ENCODE measurements at places on chromosomes 1 and 21.

- no peak for DNase-seq
Measured at GRCh38 chr1:10155087-10155712, 55.2 kb upstream of the KIF1B start.

- DNase-seq, result no peak
Measured at GRCh38 chr1:39672551-39672947, 642 bp upstream of the NT5C1A start.

DNA sequence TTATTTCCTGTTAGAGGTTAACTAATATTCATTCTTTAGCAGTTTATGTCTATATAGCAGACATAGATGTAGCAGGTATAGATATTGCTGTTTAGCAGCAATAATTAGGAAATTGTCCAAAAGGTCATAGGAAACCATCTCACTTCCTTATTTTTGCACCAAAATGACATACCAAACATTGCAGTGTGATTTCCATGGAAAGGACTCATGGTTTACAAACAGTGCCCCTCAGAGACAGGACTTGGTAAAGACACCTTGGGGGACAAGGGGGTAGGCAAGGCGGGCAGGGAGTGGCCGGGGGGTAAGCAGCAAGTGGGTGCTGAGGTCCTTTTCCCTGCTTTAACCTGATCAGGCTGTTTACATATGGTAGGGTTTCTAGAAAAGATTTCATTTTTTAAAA, 30.5 kb downstream of the BATF3 start:
- DNase-seq, result no peak

DNA sequence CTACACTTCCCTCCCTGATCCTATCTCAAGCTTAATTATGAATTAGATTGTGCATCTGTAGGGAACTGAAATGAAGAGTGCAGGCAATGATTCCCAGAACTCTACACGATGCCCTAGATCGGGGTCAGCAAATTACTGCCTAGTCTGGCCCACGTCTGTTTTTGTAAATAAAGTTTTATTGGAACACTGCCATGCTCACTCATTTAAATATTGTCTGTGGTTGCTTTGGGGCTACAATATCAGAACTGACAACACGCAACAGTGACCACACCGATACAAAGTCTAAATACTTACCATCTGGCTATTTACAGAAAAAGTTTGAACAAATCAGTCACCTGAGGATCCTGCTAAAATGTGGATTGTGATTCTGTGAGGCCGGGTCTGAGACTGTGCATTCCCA, 74.1 kb downstream of the PGBD5 start:
- no peak for DNase-seq

DNA sequence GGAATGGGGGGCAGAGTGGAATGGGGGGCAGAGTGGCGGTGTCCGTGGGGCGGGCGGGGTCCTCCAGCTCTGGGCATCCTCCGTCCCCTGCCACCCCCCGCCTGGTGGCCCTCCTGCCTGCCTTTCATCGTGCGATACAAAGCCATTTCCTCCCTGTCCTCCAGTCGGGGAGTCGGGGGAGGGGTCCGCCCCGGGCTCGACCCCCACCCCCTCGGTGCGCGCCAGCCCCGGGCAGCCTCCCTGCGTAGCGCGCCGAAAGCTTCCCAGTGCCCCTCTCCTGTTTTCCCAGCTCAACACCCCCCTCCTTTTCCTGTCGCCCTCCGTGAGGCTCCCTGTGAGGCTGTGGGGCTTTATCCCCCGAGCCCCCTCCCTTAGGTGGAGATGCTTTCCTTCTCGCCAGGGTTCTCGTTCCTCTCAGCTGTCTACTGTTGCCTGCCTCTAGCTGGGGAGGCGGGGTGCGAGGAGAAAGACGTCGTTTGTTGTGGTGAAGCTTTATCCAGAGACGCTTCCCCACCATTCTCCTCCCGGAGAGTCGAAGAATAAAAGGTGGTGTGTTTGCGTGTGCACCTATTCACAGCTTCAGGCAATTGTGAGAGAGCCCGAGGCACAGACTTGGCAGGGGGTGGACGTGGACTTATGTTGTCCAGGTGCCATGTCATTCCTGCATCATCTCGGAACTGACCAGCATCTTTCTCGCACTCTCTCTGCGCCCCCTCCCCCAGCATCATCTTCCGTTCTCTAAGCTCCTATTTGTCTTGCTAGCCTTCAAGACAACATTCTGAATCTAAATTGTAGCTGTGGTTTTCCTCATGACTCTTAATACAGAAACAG, 848 bp downstream of the DNM3 start:
- no peak for DNase-seq

DNA sequence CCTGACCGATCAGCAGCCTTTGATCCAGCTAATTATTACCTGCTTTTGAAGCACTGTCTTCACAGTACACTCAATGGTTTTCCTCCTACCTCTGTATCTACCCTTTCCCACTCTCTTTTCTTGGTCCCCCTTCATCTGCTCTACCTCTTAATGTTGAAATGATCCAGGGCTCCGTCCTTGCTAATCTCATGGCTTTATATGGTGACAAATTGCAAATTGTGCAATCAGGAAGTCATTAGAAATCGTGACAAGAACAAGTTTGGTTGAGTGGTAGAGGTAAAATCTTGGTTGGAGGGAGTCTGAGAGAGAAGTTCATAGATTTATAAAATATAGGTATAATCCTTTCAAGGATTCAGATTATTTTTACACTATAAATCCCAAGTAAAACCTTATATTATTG, 9.6 kb upstream of the CYB5R1 start:
- no peak for DNase-seq

DNA sequence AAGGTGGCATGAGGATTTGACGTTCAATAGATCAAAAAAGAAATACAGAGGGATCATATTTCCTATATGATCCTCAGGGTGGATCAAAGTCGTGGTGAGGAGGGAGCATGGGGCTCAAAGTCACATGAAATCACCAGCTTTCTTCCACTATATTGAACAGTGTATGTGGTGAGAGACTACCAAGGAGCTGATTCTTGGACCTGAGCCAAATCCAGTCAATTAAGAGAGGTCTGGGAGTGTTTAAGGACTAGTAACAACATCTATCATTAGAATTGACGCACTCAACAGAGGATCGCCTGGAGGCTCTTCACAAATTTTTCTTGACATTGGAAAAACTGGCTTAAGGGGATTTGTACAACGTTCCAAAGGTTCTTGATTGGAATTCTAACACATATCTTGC, 267.7 kb upstream of the PROX1 start:
- DNase-seq, result no peak

DNA sequence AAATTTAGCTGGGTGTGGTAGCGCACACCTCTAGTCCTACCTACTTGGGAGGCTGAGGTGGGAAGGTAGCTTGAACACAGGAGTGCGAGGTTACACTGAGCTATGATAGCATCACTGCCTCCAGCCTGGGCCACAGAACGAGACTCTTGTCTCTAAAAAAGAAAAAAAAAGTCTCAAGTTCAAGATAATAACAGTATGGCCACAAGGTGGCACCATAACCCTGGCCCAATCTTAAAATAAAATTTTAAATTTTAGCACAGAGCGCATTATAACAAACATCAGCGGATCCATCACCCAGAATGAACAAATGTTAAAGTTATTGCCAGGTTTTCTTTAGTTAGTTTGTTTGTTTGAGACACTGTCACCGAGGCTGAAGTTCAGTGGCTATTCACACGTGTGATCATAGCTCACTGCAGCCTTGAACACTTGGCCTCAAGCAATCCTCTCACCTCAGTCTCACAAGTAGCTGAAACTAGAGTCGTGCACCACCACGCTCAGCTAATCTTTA, 2.9 kb upstream of the HTR6 start:
- DNase-seq, result no peak

DNA sequence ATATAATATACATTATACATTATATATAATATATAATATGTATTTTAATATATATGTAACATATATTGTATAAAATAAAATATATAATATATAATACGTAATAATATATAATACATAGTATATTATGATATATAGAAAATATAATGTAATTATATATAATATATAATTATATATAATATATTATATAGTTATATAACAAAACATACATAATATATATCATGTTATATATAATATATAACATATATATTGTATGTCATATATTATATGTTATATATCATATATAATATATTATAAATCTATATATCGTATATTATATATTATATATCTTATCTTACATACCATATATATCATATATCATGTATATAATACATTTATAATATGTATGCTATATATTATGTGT, 248.2 kb upstream of the TPTE start:
- no peak for DNase-seq

GRCh38 chr1:10495952-10496351, 21.2 kb downstream of the PEX14 start:
- no peak for DNase-seq

DNA sequence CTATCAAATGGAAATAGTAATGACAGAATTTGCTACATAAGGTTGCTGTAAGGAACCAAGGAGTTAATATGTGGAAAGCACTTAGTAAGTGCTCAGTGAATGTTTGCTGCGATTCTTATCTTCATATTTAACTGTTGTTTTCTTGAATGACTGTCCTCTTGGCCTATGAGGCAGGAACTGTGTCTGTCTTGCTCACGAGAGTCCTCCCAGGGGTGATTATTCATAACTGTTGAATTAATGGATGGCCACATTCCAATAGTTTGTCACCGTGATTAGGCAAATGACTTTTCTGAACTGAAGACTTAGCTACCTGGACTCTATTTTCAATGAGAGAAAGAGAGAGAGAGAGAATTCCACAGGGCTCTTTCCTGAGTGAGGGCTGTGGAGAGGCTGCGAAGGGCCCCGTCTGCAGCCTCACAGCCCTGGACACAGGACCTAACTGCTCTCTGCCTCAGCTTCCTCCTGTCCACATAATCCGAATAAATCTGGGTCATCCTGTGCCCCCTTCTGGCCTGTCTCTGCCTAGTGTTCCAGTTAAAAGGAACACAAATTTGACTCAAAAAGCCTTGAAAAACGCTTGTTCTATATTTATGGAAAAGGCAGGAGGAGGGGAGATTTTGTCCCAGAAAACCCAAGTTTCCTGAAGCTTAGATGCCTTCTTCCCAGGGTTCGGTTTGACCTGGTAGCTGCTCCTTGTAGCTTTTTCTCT, 8.5 kb downstream of the EDN2 start:
- DNase-seq, result no peak

GRCh38 chr21:35905096-35905962, 155.0 kb downstream of the SETD4 start:
- no peak for DNase-seq

GRCh38 chr1:157596384-157596783, 1.5 kb downstream of the FCRL4 start:
- no peak for DNase-seq

DNA sequence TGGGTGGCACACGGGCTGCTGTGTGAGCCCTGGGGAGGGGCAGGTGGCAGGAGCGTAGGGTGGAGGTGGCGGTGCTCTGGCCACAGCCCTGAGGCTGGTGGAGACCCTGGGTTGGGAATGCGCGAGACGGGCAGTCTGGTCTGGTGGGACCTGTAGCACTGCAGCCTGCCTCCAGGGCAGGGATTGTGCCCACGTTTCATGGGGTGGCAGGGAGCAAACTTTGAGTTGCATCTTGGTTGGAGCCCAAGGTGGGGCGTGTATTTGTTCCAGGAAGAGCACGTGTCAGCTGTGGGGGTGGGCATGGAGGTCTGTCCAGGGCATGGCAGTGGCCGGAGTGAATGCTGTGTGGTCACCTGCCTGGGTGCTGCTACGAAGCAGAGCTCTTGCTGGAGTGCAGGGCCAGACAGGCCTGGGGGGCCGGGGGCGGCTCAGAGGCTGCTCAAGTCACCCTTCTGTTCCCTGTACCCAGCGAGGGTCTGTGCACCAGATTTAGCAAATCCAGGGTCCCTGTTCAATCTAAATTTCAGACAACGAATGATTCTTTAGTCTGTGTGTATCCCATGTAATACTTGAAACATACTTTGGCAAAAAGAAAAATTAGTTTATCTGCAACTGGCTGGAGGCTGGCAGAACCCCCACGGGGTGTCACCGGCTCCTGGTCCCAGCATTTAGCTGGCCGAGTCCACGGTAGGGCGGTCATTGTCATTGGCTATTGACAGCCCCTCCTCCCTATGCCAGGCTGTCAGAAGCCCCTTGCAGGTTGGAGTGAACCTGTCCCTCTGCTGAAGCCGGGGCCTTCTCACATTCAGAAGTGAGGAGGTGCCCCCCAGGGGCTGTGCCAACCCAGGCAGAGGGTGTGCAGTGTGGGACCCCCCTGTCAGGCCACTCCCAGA, 27.3 kb downstream of the KRTAP10-1 start:
- DNase-seq, result no peak

- no peak for DNase-seq
Measured at GRCh38 chr1:58143972-58144697, 402.4 kb downstream of the OMA1 start.

- no peak for DNase-seq
Measured at GRCh38 chr1:90435351-90435750, 281.8 kb downstream of the BARHL2 start.

DNA sequence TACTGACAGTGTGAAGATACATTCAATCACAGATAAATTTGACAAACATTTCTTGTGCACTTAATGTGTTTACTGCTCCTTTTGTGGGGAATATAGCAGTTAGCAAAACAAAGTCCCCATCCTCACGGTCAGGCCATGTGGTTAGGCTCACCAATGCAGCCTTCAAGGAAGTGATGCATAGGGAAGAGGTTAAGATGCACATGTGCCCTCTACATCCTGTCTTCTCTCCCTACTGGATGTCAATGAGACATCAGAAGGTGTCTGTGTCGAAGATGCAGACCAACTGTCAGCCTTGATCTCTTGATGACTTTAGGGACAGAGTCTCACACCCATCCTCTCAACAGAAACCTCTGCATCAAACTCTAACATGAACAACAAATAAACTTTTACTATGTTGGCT, 78.7 kb downstream of the FH start:
- DNase-seq, result no peak

GRCh38 chr21:15671188-15671587, 58.6 kb upstream of the USP25 start:
- no peak for DNase-seq

DNA sequence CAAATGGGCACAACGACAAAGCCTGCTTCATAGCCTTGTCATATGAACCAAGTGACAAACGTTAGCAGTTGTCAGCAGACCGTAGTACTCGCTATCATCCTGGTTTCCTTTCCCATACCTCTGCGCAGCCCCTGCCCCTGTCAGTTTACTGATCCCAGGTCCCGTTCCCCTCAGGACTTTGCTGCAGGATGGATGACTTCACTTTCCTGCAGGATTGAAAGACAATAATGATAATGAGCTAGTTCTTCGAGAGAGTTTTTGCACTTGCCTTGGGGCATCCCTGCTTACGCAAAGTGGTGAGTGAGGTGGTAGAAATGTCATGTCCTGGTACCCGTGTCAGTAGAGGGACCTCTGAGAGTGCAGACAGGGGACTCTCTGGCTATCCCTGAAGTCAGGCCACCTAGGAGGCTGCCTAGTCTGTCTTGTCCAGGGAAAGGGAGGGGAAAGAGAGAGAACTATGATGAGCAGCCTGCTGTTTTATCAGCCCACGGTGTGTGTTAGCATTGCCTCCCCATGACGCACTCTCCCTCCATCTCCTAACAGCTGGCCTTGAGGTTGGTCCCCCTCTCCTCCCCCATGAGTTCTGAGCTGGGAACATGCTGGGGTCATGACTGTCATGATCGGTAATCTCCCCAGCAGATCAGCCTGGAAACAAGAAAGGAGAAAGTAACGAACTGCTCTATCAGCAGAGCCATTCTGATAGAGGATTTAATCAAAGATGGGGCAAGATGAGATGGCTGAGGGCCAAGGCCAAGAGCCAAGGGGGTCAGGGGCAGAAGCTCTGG, 53.7 kb downstream of the ELK4 start:
- DNase-seq, result no peak

- DNase-seq, result no peak
Measured at GRCh38 chr1:203645996-203646395, 19.4 kb downstream of the ATP2B4 start.

- DNase-seq, result no peak
Measured at GRCh38 chr1:59020151-59020997, 236.5 kb upstream of the JUN start.

Data from progenitor cell of endocrine pancreas (in vitro differentiated cells).